Activated CD4-positive, alpha-beta T cell treated with anti-CD3 and anti-CD28 coated beads, Interleukin-2, amount 50 U/mL, for 48 hours (primary cell): ENCODE measurements at places on chromosomes 6 and 20.

DNA sequence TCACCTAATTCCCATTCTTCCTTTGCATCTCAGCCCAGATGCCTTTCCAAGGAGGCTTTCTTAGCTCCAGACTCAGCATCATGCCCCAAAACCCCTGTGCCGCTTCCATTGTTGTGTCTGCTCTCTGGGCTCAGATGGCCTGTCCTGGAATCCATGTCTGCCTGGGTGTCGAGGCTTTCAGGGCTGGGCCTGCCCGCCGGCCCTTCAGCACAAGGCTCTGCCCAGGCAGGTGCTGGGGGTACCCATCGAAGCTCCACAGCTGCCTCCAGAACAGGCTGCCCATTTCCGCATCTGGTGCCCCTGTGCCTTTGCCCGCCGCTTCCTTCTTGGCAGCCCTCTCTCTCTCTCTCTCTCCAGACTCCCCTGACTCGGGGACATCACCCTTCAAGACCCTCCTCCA lies 1.2 kb downstream of the CPXM1 start:
- peak; percentile 11 for DNase-seq

- DNase-seq = no peak
Observed at GRCh38 chr20:21101453-21101931, 4.7 kb downstream of the LINC00237 start.

GRCh38 chr20:34985461-34986310 lies 30.0 kb downstream of the MYH7B start:
- no peak for DNase-seq

- peak; percentile 24 for DNase-seq
Observed at GRCh38 chr20:5714261-5715041, 35.8 kb upstream of the SHLD1 start.

GRCh38 chr6:33456156-33456555 lies 1.8 kb downstream of the ZBTB9 start:
- no peak for DNase-seq

DNA sequence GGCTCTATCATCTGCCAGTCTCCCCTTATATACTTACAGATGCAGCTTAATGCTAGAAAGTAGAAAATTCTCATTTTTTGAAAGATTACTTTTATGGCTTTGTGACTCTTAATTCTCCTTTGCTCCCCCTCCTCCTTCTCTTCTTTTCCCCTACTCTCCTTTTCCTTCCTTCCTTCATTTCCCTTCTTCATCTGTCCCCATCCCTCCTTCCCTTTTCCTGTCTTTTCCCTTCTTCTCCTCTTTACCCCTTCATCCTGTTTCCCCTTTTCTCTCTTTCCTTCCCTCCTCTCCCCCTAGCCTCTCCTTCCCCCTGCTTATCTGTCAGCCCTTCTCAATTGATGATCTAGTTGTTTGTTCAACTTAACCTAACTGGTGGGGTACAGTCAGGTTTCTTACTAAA lies 71.5 kb downstream of the PPP1R14C start:
- DNase-seq = no peak

GRCh38 chr6:148760568-148761526 lies 14.0 kb downstream of the UST start:
- peak; percentile 58 for DNase-seq

GRCh38 chr6:70998148-70998547 lies 41.3 kb upstream of the B3GAT2 start:
- no peak for DNase-seq

DNA sequence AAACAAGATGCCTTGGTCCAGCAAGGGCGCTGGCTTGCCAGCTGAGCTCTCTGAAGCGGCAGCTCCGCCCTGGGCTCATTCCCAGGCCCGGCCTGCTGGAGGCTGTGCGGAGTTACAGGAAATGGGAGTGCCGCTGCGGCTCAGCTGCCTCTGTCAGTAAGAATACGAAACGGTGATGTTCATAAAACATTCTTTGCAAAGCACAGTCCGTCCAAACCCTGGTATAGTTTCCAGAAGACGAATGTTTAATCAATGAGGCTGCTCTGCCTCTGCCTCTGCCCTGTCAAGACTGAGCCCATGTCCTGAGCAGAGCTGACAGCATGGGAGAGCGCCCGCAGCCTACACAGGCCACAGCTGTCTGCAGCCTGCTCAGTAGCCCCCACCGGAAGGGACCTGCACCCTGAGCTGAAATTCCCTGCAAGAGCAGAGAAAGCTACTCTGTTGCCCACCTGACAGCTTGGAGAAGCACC lies 153.3 kb upstream of the SNX9 start:
- peak; percentile 8 for DNase-seq

DNA sequence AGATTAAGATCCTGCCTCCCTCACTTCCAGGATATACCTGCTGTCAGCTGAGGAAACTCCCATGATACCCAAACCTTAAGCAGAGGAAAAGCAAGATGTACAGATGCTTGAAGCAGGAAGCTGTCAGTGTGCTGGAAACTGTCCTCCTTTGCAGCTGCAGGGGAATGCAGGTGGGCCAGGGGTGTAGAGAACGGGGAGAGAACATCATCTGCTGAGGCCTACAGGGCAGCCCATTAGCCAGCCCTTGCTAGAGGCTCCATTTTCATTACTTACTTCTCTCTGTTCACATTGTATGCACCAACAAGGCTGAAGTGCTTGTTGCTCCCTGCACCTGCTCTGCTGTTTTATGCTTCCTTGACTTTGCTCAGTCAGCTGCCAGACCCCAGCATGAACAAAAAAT lies 119.1 kb downstream of the PRND start:
- DNase-seq = no peak
